Umbilical cord (tissue), 2 donors: ENCODE measurements at places on chromosomes 3 and 15.

DNA sequence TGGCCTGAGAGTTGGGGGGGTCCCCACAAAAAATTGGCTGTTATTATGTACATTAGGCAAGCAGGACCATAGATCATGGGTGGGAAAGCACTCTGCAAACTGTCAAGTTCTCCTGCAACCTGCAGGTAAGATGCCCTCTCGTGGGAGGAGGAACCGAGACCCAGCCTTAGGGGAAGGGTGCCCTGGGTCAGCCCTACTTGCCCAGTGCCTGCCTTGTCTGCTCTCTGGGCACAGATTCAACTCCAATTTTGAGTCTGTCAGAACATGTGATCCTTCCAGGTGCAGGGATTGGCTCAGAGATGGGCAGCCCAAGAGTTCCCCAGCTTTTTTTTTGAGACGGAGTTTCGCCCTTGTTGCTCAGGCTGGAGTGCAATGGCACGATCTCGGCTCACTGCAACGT is 99.2 kb downstream of the PLXNA1 start:
- DNase-seq = no peak

- no peak for DNase-seq
Observed at GRCh38 chr15:83199288-83199687, 8.3 kb downstream of the HDGFL3 start.

GRCh38 chr3:149180057-149180573 is 41.5 kb downstream of the CP start:
- peak; percentile 94 for DNase-seq

DNA sequence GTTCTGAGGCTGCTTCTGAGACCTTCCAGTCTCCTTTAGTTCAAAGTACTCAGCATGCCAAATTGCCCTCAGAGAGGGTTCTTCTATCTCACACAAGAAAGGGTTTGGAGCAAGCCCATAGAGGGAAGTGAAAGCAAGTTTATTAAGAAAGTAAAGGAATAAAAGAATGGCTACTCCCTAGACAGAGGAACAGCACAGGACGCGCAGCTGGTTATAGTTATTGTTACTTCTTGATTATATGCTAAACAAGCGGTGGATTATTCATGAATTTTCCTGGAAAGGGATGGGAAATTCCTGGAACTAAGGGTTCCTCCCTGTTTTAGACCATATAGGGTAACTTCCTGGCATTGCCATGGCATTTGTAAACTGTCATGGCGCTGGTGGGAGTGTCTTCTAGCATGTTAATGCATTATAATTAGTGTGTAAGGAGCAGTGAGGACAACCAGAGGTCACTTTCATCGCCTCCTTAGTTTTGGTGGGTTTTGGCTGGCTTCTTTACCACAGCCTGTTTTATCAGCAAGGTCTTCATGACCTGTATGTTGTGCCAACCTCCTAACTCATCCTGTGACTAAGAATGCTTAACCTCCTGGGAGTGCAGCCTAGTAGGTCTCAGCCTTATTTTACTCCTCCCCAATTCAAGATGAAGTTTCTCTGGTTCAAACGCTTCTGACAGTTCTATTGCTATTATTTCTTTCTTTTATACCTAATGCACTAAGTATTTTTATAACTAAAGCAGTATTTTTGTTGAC is 26.3 kb downstream of the SCN11A start:
- no peak for DNase-seq

- no peak for DNase-seq
Observed at GRCh38 chr15:34896183-34896582, 73.4 kb downstream of the AQR start.

DNA sequence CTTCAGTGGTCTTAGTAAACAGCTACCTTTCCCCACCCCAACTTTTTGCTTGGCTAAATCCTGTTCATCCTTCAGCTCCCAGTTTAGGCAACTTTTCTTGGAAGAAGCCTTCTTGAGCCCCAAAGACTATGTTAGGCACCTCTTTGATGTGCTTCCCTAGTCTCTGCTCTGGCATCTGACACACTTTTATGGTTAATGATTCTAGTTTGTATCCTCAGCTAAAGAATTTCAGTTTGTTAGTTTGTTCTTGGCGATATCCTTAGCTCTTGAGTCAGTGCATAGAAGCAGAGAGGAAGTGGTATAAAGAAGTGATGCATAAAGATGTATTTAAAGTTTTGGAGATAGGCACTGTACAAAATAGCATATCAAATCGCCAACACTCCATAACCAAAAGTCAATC is 168.4 kb downstream of the WDR72 start:
- DNase-seq = no peak

DNA sequence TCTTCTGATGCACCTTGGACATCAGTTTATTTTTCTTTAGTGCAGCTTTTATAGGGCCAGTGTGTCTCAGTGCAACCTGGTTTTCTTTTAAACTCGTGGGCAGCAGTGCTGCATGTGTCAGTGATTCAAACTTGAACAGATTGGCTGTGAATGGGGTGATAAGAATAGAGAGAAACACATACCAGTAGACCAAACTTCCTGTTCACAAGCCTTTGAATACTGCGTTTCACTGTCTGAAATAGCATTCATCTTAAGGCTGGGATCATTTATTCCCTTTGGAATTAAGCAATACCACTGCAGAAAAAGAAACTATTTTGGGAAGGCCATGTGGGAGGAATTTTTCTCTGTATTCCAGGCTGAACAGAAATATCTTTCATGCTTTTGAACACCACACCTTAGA is 51.7 kb downstream of the PHLDB2 start:
- DNase-seq = peak; percentile 68

DNA sequence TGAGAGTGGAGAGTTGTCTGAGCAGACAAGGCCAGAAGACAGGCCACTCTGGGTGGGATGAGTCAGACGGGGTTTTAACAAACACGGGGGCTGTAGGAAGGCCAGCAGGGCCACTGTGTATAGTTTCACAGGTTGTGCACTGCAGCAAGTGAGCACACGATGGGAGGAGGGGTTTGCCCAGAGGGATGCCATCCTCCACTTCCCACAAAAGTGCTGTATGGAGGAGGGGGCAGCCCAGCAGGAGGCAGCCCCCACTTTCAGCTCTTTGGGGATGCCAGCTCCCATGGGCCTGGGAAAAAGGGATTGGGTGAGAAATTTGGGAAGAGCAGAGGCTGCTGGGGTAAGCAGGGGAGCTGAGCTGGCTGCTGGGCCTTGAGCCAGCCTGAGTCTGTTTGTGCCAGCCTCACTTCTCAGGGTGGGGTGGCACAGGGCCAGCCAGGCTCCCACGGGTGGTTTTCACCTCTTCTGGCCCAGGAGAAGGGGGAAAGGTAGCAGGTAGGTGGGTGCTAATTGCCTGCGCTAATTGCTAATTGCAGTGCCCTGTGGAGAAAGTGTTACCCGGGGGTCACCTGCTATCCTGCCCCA is 6.7 kb downstream of the ZBTB47 start:
- no peak for DNase-seq

- DNase-seq = no peak
Observed at GRCh38 chr3:36487616-36488015, 107.3 kb downstream of the STAC start.

DNA sequence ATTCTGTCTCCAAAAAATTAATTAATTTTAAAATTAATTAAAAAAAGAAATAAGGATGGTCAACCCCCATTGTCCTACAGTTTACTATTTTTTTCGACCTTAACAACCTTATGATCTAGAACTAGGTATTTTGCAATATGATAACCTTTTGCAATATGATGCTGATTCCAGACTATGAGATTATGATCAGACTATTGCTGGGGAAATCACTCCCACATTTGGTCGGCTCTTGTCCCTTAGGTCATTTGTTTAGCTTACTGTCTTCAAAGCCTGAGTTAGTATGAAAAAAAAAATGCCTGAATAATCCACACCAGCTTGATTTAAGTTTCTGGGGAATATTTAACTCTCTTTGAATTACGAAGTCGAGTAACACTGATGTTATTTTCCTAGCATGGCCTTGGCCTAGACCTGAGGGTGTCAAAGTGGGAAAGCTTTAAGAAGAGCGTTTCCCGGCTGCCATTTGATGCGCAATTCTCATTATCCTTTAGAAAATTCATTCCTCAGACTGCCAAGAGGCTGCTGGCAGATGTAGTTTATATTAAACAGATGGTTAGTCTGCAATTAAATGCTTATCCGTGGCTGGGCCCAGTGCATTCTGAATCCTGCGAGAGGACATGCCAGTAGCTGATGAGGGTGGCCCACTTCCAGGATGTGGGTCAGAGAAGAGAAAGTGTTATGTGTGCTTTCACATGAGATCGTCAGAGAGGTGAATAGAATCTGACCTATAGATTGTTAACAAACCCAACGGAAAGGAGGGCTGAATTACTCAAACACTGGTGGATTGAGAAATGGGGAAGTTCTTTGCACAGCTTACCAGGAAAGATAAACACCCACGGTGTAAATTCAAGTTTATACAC is 496.0 kb upstream of the THBS1 start:
- DNase-seq = peak; percentile 61

- DNase-seq = no peak
Observed at GRCh38 chr3:126316501-126316939, 40.7 kb downstream of the KLF15 start.

- no peak for DNase-seq
Observed at GRCh38 chr3:30516238-30516637, 90.2 kb upstream of the TGFBR2 start.

GRCh38 chr3:41900265-41900664 is 61.6 kb downstream of the ULK4 start:
- DNase-seq = no peak

DNA sequence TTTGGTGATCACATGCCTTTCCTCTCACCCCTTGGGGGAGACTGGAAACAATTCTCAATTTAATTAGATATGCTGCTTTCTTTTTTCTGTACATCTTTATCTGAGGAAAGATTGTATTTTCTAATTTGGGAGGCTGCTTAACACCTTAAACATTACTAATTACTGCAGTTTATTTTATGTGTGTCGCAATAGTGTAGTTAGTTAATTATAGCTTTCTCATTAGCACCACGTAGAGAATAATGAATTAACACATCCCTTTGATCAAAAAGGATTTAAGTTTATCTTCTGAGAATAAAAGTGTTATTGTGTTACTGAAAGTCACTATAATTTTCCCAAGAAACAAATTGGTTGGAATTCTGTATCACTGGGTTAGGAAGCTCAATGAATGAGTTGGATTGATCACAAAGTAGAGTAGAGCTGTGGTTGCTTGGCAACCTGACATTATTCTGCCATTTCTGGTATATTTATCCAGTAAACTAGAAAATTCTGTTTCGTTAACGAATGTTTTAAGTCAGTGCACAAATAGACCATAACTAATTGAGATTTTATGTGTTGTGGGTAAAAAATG is 4.3 kb downstream of the CHL1 start:
- no peak for DNase-seq

DNA sequence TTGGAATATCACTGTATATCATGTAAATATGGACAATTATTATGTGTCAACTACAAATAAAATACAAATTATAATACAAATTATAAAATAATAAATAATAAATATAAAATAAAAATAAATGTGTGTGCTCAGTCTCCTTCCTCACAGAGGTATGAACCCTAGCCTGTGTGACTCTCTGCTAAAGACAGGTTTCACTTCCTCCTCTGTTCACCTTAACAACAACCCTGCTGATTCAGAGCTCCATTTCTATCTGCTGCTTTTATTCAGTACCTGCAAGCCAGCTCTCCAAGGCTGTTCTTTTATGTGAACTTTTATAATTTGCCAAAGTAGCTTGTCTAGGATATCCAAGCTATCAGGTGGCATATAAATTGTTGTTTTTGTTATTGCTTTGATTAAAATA is 610.7 kb upstream of the GRM7 start:
- no peak for DNase-seq

GRCh38 chr3:27963519-27963918 is 241.4 kb upstream of the EOMES start:
- no peak for DNase-seq

GRCh38 chr3:148681080-148681479 is 16.6 kb upstream of the AGTR1 start:
- DNase-seq = no peak

- no peak for DNase-seq
Observed at GRCh38 chr3:55719508-55719907, 232.4 kb upstream of the WNT5A start.

GRCh38 chr3:36317915-36318314 is 62.4 kb upstream of the STAC start:
- DNase-seq = no peak

DNA sequence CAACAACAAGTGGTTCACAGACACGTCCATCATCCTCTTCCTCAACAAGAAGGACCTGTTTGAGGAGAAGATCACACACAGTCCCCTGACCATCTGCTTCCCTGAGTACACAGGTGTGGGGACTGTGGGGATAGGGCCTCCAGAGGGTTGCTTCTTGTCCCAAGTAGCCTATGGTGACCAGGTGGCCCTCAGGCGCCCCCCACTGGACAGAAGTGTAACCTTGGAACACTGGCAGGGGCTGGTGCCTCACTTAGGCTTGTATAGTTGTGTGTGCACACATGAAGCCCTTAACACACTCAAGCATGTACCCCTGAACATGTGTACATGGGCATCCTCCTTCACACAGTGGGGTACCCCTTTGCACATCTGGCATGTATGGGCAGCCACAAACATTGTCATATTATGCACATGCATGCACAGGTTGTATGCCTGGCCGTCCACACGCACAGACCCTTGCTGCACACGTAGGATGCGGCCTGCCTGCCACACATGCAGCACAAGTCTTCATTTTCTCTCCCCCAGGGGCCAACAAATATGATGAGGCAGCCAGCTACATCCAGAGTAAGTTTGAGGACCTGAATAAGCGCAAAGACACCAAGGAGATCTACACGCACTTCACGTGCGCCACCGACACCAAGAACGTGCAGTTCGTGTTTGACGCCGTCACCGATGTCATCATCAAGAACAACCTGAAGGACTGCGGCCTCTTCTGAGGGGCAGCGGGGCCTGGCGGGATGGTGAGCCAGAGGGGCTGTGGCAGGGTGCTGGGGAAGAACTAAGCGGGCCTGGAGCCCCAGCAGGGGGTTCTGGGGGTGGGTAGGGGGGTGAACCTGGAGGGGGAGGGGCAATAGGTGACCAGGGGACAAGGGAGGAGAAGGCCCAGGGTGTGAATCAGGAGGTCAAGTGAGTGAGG is 11.7 kb upstream of the SEMA3B start:
- DNase-seq = no peak

DNA sequence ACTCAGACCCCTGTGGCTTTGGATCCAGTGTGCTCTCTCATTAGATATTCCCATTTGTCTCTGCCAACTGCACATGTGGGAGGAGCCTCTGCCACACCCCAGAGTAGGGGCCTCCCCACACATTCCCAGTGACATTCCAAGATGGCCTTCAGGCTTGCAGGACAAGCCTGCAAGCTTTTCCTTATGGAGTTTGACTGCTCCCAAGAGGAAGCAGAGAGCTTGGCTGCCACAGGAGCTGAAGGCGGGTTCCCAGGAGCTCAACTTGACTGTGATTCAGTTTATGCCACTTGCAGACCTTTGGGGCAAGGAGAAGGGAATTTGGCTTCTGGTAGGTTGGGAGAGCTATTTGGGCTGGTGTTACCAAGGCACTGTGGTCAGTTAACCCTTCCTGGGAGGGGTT is 22.5 kb upstream of the EPHB1 start:
- no peak for DNase-seq
